Activated naive CD8-positive, alpha-beta T cell treated with anti-CD3 and anti-CD28 coated beads, Interleukin-2, amount 10 ng/mL, durations not matched to agents 7 days and 5 days (primary cell): ENCODE measurements at places on chromosomes 4 and X.
A peak's percentile ranks its signal among the peaks of the same experiment; 100 is the strongest.

GRCh38 chr4:71683309-71683708 is 100.6 kb downstream of the GC start:
- DNase-seq: no peak

- DNase-seq: no peak
These were observed 19.0 kb upstream of the NHS start for GRCh38 chrX:17355976-17356375.

DNA sequence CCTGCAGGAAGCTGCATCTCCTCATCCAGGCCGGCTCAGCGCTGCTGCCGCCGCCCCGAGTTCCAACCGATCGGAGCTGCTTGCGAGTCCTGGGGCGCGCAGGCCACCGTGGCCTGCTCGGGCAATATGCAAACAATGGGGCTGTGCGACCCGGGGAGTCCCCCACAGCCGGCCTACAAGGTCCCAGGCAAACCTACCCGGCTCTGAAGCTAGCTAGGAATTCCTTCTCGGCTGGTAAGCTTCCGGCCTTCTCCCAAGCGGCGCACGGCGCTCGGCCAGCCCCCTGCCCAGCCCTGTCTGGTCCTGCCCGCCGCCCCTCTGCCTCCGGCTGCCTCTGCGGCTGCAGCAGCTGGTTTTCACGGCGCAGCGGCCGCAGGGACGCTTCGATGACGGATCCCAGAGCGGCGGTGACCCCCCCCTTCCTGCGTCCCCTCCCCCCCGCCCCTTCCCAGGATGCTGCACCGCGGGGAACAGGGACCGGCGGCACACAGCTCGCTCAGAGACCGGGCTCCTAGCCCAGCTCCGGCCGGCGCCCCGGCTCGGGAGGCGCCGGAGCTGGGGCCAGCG is 59.4 kb downstream of the TSC22D3 start:
- DNase-seq: peak; percentile 38

- DNase-seq: no peak
These were observed 180.6 kb downstream of the FMR1NB start for GRCh38 chrX:148161701-148162100.

GRCh38 chr4:170025523-170026252 is 507 bp downstream of the MFAP3L start:
- no peak for DNase-seq

DNA sequence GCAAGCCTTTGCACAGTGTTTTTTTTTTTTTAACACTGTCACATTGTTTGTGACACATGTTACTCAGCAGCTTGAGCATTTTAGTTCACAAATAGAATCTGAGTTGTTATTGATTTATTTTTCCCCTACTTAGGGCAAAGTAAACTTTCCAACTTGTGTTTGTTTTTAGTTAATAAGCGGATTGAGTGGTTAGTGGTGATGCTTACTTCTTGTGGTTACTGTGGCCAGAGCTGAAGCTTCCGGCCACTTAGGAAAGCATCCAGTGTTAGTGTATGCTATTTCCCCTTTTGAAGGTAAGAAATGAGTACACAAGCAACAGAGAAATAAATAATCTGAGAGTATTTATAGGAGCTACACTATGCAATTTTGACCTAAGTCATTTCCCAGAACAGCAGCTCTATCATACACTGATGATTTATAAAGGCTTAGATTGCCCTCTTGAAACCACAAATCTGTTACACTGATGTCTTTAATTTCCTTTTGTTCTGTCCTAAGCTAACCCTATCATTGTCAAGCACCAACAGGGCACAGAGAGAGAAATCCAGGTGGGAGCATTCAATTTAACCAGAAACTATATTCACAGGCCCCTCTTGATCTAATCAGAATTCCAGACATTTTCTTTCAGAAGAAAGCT is 2464.6 kb downstream of the PCDH7 start:
- no peak for DNase-seq

DNA sequence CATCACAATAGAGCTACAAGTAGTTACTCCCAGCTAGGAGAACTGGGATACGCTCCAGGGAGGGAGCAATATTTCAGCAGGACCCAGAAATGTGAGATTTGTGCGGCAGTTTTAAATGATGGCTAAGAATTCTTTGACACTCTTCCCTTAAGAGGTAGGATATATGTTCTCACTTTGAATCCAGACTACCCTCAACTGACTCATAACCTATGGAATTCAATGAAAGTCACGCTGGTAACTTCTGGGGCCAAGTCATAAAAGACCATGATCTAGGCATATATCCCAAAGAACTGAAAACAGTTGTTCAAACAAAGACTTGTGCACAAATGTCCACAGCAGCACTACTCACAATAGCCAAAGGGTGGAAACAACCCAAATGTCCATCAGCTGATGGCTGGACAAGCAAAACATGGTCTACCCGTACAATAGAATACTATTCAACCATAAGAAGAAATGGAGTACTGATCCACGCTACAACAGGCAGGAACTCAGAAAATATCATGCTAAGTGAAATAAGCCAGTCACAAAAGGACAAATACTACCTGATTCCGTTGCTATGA is 10.5 kb downstream of the CD99L2 start:
- DNase-seq: no peak

DNA sequence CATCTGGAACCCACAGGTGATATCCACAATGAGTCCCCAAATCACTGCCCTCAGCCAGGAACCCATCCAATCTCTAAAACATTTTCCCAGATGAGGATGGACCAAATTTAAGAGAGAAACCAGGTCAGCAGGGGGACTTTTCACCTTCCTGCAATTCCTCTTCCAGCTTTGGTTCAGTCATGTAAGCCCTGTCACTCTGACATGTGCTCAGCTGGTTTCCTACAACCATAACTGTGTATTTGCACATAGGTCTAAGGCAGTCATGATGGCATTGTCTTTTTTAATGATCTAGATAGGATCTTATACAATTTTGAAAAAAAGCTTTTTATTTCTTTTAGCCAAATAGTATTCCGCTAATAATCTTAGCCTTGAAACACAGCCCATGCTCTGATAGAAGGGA is 6.5 kb downstream of the CXXC4 start:
- no peak for DNase-seq

DNA sequence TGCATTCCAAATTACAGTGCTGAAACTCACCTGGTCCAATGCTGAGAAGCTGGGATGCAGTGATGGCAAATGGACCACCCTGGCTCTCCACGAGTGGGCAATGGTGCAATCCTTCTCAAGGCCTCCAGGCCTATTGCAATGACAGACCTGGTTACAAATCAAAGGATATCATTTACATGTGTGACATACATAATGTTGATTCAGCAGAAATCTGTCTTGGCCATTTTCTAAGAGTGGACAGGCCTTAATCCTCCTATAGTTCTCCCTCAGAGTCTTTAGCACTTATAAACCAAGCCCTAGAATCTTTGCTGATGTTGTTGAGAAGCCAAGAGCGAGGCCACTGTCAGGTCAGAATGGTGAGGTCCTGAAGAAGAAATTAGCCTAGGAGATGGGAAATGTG is 17.1 kb downstream of the LRAT start:
- no peak for DNase-seq

GRCh38 chrX:134718966-134719317 is 60.7 kb upstream of the PLAC1 start:
- DNase-seq: peak; percentile 23

DNA sequence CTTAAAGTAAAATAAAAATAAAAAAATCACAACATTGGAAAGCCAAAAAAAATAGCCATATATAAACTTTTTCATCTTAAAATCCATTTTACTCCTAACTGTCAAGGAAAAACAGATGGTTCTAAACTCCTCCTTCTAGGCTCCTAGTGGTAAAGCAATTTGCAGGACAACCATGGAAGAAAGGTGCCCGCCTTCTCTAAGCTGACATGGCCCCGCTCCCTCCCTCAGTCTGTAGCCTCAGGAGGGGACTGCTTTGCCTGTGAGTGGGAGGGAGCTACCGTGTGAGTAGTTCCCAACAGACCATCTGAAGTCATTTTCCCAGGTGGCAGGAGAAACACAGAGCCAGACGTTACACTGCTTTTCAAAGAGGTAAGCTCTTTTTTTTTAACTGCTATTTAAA is 336.2 kb upstream of the FAT1 start:
- DNase-seq: no peak

DNA sequence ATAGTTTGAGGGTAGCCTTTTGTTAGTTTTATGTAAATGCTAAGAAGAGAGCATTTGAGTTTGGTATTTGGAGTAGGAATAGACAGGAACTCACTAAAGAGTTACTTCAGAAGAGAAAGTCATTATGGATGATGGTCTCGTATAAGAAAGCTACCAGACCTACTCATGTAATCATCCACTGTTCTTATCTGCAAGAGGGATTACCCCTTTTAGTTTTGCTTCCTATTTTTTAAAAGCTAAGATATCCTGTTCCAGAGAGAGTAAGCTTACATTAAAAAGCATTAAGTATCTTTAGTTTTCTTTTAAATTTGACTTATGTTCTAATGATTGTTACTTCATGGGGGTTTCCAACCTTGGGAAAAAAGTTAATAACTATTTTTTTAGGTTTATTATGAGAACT is 12.5 kb upstream of the ART3 start:
- no peak for DNase-seq

- peak; percentile 15 for DNase-seq
These were observed 23.5 kb downstream of the UVSSA start for GRCh38 chr4:1370321-1371124.

DNA sequence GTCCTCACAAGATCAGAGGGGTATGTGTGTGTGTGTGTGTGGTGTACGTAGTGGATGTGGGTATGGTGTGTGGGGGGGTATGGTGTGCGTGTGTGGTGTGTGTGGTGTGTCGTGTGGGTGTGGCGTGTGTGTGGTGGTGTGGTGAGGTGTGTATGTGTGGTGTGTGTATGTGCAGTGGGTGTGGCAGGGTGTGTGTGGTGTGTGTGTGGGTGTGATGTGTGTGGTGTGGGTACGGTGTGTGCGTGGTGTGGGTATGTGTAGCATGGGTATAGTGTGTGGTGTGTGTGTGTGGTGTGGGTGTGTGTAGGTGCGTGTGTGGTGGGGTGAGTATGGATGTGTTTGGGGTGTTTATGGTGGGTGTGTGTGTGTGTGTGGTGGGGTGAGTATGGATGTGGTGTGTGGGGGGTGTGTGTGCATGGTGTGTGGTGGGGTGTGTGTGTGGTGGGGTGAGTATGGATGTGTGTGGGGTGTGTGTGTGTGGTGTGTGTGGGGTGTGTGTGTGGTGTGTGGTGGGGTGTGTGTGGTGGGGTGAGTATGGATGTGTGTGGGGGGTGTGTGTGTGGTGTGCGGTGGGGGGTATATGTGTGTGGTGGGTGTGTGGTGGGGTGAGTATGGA is 182.0 kb downstream of the PALLD start:
- DNase-seq: no peak

- DNase-seq: no peak
These were observed 16.4 kb downstream of the TCEANC start for GRCh38 chrX:13669246-13669737.

DNA sequence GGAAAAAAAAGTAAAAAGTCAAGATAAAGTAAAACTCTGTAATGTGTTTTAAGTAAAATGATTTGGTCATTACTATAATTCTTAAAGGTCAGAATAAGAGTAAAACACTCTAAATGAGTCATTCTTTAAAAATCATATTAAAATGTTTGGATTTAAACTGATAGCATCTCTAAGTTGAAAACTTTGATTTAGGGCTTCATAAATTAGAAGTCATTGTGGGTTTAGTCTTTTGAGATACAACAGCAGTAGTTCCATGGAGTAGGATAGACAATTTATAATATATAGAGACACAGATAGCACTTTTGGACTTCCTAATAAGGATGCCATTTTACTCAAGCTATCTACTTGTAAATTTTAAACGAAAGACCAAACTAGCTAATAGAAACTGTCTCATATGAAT is 77.1 kb upstream of the PABPC4L start:
- no peak for DNase-seq

GRCh38 chr4:8651661-8652180 is 59.2 kb downstream of the CPZ start:
- no peak for DNase-seq

DNA sequence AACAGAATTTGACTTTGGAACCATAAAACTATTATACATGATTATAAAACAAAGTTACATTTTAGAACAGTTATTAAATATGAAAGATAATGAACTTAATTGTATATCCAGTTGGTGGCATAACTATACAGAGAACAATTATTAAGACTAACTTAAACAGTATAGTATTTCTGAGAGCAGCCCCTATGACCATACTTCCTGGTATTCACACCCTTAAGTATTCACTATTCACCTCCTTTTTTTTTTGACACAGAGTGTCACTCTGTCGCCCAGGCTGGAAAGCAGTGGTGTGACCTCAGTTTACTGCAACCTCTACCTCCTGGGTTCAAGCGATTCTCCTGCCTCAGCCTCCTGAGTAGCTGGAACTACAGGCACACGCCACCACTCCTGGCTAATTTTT is 74.5 kb downstream of the FRYL start:
- no peak for DNase-seq

DNA sequence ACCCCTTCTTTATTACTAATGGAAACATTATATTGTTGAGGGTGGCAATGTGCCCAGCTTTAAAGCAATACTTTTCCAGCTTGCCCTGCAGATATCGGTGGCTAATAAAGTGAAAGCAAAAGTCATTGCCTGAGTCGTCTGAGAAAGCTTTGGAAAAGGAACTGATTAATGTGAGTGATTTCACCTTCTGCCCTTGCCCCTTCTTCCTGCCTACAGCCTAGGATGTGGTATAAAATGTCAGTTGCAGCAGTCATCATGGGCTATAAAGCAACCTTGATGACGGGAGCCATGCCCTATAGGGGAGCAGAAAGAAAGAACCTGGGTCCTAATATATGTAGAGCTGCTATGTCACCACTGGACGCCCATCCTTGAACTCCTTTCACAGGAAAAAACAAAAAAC is 132.4 kb upstream of the USP9X start:
- DNase-seq: no peak

GRCh38 chr4:73396304-73396703 is 7.8 kb upstream of the ALB start:
- DNase-seq: no peak

DNA sequence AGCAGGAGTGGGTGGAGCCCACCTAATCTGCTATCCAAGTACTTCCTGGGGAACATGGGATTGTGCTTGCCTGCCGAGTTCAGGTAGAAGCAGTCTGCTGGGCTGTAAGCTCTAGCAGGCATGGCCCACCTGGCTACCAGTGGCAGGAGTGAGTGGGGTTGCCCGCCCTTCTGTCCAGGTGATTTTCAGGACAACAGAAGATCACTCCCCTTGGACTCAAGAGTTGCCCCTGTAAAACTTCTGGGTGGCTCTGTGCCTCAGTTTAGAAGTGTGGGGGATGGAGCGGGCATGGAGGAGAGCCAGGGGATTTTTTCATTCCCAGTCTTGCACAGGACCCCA is 43.5 kb downstream of the NDST3 start:
- no peak for DNase-seq

GRCh38 chrX:134548257-134549201 is 88.6 kb downstream of the HPRT1 start:
- DNase-seq: no peak

GRCh38 chr4:181853881-181854511 is 389.2 kb upstream of the TENM3 start:
- DNase-seq: no peak

- DNase-seq: no peak
These were observed 31.7 kb downstream of the BBS12 start for GRCh38 chr4:122764071-122764820.
